Mucosa of gallbladder (tissue), 1 donor: ENCODE measurements at places on chromosomes 13 and 19. TPM values are rescaled to one million over a fixed set of nuclear protein-coding genes. Genes with fewer than 3 reads are reported as not detected.

DNA sequence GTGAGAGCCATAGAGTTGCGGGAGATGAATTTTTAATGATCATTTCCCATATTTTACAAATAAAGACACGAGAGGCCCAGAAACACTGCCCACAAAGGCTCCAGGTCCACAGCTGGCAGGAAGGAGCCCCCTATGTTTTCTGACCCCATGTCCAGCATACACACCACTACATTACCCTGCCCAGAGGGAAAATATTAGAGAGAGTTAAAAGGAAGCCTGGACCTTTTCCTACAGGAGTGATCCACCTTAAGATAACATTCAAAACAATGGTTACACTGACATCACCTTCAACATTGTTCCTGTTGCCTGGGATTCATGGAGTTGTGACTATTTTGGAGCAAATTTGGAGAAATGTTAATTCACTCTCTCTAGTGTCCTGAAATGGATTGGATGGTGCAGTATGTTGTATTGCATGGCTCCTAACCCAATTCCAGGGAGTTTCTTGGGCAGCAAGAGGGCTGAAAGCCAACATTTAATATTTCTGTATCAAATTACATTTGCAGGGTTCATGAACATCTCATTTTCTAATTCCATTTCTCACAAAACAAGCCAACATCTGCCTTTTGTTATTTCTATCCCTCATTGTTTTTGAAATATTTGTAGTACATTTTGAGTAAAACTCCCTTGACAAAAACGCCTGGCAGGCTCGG lies 172.5 kb downstream of the DLEU7 start:
- no peak for DNase-seq

GRCh38 chr19:36152352-36153091 lies at the start of gene COX7A1:
TSS of gene COX7A1 (minus strand) at chr19:36152447. CDS start at chr19:36152407, 40 bp downstream.
- no peak for DNase-seq

GRCh38 chr13:72651144-72651543 lies 76.3 kb downstream of the MZT1 start:
- DNase-seq, result no peak

TMEM272 gene
- total RNA-seq, result 1.0 TPM

MATK gene
- 4.7 TPM for total RNA-seq
